ENCODE measurements at places on chromosomes 6 and 20.

GRCh38 chr20:4441191-4441590, 280.5 kb upstream of the PRND start:
- DNase-seq: no peak

DNA sequence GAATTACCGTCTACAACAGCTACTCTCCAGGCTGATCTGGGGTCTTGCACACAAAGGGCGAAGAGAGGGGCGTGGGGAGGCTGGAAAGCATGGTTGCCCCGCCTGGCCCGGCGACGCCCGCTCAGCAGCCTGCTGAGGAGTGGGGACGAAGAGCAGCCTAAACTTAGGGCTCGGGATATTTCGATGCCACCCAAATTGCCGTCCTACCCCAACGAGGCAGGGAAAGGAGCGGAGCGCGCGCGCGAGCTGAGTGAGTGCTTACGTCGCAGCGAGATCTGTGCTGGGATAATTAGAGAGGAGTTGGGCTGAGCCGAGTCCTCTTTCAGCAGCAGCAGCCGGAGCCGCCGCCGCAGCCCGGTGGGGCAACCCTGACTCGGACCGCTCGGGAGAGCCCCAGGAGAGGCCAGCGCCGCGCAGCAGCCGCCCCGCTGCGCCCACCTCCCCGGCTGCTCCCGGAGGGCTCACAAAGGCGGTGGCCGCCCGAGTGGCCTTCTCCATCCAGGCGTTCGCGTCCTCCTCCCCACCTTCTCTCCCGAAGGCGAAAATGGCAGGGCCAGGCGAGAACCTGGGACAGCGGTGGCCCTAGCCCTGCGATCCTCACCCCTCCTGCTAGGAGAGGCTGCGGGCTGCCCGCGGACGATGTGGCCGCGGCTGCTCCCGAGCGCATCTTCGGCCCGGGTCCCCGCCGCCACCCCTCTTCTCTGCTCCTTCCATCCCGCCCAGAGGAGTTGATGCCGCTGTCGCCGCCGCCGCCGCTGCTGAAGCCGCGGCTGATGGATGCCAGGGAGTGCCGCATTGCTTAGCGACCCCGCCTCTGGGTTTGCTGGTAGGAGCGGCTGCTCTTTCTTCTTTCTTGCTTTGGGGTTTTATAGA, at the start of gene CLVS2:
Gene CLVS2, plus strand, starts transcription at position 315 of the 873 bp plus-strand sequence. CDS start 1,543 bp downstream, outside the sequence.
- DNase-seq: no peak

DNA sequence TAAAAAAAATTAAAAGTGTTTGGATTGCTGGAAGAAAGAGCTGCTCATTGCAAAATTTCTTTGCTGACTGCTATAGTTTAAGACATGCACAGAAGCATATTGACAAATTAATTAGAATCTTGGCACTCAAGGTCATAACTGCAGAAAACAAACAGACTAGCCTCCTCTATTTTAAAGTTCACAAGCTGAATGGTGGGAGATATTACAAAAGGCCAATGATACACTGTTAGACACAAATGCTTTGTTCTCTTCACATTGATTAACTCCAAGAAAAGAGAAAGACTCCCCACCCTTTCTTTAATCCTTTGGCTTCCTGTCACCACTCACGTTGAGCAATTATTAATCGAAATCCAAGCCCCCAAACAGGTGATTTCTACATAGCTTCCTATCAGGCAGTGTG, 69.1 kb downstream of the PTCHD4 start:
- no peak for DNase-seq

GRCh38 chr6:35419417-35419816, 32.7 kb upstream of the FANCE start:
- no peak for DNase-seq

DNA sequence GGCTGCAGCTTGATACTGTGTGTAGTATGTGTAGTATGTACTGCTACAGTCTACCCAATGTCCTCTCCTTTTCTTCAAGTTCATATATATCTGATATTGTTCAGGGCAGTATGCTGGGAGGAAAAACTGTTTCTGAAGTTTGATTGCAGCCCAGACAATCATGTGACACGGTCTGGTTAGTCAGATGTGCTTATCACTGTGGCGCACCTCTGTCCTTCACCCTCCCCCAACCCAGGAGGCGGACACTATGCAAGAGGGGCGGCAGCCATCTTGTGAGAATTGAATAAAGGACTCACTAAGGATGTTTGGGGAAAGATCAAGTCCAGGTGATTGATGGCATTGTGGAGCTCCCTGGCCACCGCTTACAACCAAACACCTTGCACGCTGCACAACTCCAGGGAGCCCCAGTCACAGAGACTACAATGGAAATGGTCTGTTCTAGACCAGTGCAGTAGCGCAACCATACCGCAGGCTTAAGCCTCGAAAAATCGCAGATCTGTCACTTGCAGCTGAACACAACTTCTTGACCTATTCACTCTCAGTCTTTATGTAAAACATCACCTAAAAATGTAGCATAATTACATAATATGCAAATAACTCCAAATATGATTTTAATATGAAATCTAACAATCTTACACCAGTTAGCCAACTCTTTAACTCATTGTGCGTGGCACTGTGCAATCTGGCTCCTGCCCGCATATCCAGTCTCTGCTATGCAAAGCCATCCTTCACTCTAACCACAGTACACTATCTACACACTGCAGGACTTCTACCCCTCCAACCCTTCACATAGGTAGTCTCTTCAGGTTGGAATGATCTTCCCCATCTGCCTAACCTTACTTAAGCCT, 79.3 kb downstream of the VGLL2 start:
- no peak for DNase-seq

Data from inflammatory macrophage treated with lipopolysaccharide for 4 hours (primary cell).